ENCODE measurements at places on chromosomes 11 and 22. TPM values are rescaled to one million over a fixed set of nuclear protein-coding genes. Genes with fewer than 3 reads are reported as not detected.

DNA sequence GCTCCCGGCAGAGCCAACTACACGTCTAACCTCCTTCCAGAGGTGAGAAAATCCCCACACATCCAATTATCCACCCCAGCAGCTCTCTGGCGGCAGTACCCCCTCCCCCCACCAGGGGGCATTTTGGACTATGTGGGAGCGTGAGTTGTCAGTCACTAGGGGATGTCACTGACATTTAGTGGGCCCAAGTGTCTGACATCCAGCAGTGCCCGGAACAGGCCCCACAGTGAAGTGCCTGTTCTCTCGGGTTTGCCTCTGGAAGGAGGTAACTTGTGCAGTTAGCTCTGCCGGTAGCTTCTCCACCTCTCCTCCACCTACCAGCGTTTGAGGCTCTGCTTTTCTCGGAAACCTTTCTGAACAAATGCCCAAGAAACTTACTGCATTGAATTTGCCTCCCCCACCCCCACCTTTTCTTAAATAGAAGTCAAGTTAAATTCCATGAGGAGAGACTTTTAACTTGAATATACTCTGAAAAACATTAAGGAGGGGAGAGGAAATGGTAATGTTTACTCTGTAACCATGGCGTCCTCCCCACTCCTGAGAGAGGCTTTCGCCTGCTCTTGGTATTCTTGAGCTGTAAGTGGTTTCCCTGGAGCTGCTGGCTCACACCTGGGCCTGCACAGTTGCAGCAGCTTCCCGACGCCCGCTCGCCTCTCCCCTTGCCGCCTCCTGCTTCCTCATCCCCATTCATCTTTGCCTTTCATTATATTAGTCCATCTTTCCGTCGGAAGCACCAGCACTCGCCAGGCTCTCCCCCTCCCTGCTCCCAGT is 112.8 kb downstream of the WNT7B start:
- no peaks in the 10 kb centered on the region for H3K36me3 ChIP-seq
- no peak overlapping the region for H3K4me3 ChIP-seq
- peaks cover 33% of the 10 kb centered on the region for H3K27me3 ChIP-seq
- DNase-seq, result peak; percentile 96
- H3K27ac ChIP-seq, result no peak overlapping the region

DNA sequence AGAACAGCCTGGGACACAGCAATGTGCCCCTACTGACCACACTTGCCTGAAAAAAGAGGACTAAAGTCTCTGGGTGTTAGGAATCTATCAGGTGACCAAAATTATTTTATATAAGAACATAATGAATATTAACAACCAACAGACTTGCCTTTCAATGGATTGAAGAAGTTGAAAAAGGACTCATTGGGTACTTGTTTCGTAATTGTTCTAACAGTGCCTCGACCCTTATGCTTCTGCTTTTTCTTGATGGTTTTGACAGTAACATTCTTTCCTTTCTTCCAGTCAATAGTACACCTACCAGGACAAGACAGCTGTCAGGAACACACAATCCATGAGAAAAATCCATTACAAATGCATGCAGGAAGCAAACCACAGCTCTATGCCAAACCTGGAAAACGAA is 29.0 kb upstream of the PHLDA2 start:
- H3K27me3 ChIP-seq, result no peaks in the 10 kb centered on the region
- peaks cover 83% of the 10 kb centered on the region for H3K36me3 ChIP-seq
- no peaks in the 10 kb centered on the region for H3K4me1 ChIP-seq
- no peak overlapping the region for H3K27ac ChIP-seq
- H3K4me3 ChIP-seq, result no peak overlapping the region

DNA sequence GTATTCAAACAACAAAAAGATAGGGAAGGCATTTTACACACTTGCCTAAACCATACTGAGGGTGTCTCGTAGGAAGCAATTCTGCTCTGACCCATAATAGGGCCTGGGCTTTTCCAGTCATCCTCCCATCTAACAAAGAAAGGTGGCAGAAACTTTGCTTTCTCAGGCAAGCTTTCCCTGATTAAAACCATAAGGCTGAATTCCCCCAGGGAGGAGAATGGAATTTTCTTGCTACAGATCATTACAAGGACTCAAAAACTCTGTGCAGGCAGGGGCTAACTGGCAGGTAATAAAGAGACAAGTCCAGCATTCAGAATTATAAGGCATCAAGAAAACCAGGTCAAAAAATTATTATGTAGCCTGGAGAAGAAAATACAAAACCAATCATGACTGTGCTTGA is 90.4 kb downstream of the RBFOX2 start:
- DNase-seq, result no peak
- H3K36me3 ChIP-seq, result peaks cover 4% of the 10 kb centered on the region
- no peaks in the 10 kb centered on the region for H3K27me3 ChIP-seq

GRCh38 chr11:117686711-117687110 is 110.3 kb downstream of the DSCAML1 start:
- H3K27ac ChIP-seq, result no peak overlapping the region
- H3K4me1 ChIP-seq, result no peaks in the 10 kb centered on the region
- no peak overlapping the region for H3K4me3 ChIP-seq
- peaks cover 21% of the 10 kb centered on the region for H3K27me3 ChIP-seq
- no peaks in the 10 kb centered on the region for H3K36me3 ChIP-seq
- DNase-seq, result no peak

PANX3 gene
- not detected for total RNA-seq

DNA sequence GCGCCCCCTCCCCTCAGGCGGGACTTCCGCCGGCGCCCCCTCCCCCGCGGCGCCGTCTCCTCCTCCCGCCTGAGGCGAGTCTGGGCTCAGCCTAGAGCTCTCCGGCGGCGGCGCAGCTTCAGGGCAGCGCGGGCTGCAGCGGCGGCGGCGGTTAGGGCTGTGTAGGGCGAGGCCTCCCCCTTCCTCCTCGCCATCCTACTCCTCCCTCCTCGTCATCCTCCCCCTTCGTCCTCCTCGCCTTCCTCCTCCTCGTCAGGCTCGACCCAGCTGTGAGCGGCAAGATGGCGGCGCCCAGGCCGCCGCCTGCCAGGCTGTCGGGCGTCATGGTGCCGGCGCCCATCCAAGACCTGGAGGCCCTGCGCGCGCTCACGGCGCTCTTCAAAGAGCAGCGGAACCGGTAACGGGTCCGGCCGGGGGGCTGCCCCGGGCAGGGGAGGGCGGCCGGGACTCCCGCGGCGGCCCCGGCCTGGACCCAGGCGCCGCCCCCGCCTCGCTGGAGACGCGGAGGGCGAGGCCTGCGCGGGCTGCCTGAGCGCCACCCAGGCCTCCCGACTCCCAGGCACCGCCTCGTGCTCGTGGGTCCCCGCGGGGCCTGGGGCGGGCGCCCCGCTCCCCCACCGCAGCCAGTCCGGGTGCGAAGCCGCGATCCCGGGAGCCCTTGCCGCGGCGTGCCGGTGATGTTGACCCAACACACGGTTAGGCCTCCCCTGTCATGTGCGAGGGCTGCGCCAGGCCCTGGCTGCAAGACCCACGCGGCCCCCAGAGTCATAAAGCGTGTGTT is at the start of gene ATXN10:
Gene ATXN10, plus strand, starts transcription at position 52 of the 781 bp plus-strand sequence. Its CDS starts 230 bp downstream, at position 282.
- H3K4me3 ChIP-seq, result peak within 1 kb of the TSS; percentile 95
- peaks cover 7% of the 10 kb centered on the region for H3K36me3 ChIP-seq
- peak within 1 kb of the TSS; percentile 84 for H3K27ac ChIP-seq
- DNase-seq, result peak; percentile 93
- H3K4me1 ChIP-seq, result peaks cover 29% of the 10 kb centered on the region
- no peaks in the 10 kb centered on the region for H3K27me3 ChIP-seq

- H3K4me1 ChIP-seq, result no peaks in the 10 kb centered on the region
- H3K27me3 ChIP-seq, result no peaks in the 10 kb centered on the region
- no peaks in the 10 kb centered on the region for H3K36me3 ChIP-seq
- no peak overlapping the region for H3K27ac ChIP-seq
- no peak for DNase-seq
Measured at GRCh38 chr11:112794331-112794846, 166.8 kb upstream of the NCAM1 start.

DNA sequence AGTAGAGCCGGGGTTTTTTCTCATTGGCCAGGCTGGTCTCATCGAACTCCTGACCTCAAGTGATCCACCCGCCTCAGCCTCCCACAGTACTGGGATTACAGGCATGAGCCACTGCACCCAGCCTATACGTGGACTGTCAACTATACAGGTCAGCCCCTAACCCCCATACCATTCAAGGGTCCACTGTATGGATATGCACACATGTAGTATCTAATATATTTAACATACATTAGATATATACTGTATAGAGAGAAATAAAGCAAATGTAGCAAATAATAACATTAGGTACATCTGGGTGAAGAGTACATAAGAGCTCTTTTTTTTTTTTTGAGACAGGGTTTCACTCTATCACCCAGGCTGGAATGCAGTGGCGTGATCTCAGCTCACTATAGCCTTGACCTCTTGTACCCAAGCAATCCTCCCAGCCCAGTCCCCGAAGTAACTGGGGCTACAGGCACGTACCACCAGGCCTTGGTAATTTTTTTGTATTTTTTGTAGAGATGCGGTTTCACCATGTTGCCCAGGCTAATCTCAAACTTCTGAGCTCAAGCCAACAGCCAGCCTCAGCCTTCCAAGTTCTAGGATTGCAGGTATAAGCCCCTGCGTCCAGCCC is 1.5 kb upstream of the ATP5MGL start:
- H3K27me3 ChIP-seq, result no peaks in the 10 kb centered on the region
- peaks cover 29% of the 10 kb centered on the region for H3K4me1 ChIP-seq
- H3K4me3 ChIP-seq, result no peak overlapping the region
- no peaks in the 10 kb centered on the region for H3K36me3 ChIP-seq
- DNase-seq, result peak; percentile 18

SLCO2B1 gene
- under 0.01 TPM for total RNA-seq

ADAMTS8 gene
- under 0.01 TPM for total RNA-seq

DNA sequence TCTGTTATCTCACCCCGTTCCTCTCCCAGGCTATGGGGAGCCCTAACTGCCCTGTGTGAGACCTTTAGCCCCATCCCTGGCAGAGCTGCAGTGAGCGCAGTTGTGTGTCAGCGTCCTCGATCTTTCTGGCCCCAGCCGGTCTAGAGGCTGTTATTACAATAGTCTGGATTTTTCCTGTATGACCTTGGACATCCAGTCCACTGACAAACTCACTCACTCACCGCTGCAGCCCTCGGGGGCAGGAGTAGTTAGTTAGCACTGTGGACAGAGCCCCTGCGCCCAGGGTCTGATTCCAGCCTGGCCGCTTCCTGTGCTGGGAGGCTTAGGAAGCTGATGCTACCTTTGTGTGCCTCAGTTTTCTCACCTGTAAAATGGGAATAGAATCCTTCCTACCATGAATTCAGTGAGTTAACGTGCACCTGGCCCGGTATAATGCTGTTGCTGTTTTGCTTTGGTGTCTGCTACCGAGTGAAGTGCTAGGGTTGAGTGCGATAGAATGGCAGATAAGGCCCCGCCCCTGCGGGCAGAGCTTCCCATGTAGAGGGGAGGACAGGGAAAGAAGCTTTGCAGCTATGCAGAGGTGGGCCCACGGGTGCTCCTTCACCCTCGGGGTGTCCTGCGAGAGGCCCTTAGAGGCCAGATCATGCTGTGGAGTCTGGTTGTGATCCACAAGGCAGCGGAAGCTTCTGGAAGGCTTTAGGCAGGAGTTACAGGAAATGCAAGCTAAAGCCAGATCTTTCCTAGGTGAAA is 3.0 kb downstream of the LRP5 start:
- H3K36me3 ChIP-seq, result no peaks in the 10 kb centered on the region
- H3K27ac ChIP-seq, result peak overlapping the region; percentile 48
- no peak overlapping the region for H3K4me3 ChIP-seq
- peaks cover 17% of the 10 kb centered on the region for H3K4me1 ChIP-seq
- DNase-seq, result peak; percentile 83
- no peaks in the 10 kb centered on the region for H3K27me3 ChIP-seq

DNA sequence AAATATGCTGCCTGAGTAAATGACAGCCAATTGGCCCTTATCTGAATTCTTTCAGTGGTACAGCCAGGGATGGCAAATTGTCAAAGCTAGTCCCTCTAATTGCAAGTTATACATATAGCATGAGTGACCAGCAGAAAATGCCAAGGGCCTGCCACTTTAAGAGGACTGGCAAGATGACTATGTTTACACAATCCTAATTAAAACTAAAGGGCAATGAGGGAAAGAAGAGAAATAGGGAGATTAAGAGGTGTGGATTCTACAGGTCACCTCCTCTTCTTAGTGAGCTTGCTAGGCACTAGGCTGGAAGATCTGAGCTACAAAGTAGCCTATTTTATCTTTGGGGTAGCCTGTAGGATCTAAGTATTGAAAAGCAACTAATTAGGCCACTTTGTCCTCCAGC is 13.5 kb downstream of the NUMA1 start:
- H3K27me3 ChIP-seq, result no peaks in the 10 kb centered on the region
- no peak overlapping the region for H3K4me3 ChIP-seq
- peaks cover 15% of the 10 kb centered on the region for H3K36me3 ChIP-seq

TMEM135 gene
- 35.8 TPM for total RNA-seq

DNA sequence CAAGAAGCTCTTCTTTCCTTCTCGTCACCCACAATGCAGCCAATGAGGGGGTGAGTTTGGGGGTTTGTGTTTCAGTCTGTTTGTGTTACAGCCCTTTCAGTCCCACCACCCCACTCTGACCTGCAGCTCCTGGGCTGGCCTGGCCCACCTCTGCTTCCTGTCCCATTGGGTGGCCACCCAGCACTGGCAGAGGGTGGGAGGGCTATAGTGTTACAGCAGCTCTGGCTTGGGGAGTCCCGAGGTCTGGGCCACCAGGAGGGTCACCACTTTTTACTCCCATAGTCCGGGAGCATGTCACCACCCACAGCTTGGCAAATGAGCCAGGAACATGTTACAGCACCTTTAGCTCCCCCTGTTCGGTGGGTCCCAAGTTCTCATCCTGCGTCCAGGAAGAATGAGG is 1.7 kb upstream of the OR10S1 start:
- no peak overlapping the region for H3K27ac ChIP-seq
- H3K4me1 ChIP-seq, result no peaks in the 10 kb centered on the region
- H3K36me3 ChIP-seq, result no peaks in the 10 kb centered on the region
- no peak overlapping the region for H3K4me3 ChIP-seq
- H3K27me3 ChIP-seq, result no peaks in the 10 kb centered on the region

- H3K4me3 ChIP-seq, result no peak overlapping the region
- DNase-seq, result no peak
Measured at GRCh38 chr11:111665777-111666176, 63.5 kb downstream of the SIK2 start.
